CMK (cell line): ENCODE measurements at places on chromosomes 3 and 15.

GRCh38 chr15:53589520-53590057, 169.9 kb downstream of the WDR72 start:
- DNase-seq = no peak

- DNase-seq = no peak
Measured at GRCh38 chr15:101413239-101413638, 76.3 kb downstream of the PCSK6 start.

- no peak for DNase-seq
Measured at GRCh38 chr3:132038198-132038825, 3.5 kb upstream of the CPNE4 start.

DNA sequence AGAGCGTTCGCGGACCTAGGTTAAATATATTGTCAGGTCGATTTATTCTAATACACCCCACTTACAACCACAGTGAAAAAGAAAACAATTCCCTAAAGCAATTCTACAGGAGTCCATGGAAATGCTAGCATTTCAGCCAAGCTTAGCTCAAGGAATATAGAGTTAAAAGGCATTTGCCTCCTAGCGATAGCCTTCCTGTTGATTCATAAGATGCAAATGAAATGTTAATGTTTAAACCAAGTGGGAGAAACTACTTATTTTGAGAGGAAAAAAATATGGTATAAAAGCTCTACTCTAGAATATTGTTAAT, 1.7 kb upstream of the ALCAM start:
- no peak for DNase-seq
